Non-pigmented ciliary epithelial cell (primary cell): ENCODE measurements at places on chromosomes 1 and 21.

- no peak for DNase-seq
Measured at GRCh38 chr1:227893949-227894721, 53.6 kb downstream of the WNT9A start.

- peak; percentile 73 for DNase-seq
Measured at GRCh38 chr1:227225715-227226346, 92.5 kb downstream of the CDC42BPA start.

DNA sequence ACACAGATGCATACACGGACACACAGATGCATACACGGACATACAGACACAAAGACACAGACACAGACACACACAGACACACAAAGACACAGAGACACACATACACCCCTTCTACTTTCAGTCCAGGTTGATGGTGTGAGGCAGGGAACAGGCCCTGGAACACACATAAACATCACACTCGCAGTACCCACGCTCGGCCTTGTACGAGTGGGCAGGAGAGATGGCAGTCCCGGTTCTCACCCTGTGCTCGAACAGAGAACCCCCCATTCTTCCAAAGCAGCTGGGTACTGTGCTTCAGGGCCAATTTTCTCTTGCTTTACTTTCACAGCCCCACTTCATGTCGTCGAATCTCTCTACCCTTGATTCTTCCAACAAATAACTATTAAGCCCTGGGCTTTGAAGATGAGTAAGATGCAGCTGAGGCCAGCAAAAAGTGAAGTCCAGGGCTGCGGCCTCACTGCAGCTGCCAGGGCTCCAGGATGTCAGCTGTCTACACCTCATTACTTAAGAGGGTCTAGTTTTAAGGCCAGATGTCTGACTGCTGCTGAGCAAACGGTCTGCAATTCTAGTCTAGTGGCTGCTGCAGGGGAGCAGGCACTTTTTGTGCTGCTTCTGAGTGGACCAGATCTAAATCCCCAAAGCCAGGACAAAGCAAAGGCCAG lies 90.1 kb downstream of the PGBD5 start:
- DNase-seq = no peak

DNA sequence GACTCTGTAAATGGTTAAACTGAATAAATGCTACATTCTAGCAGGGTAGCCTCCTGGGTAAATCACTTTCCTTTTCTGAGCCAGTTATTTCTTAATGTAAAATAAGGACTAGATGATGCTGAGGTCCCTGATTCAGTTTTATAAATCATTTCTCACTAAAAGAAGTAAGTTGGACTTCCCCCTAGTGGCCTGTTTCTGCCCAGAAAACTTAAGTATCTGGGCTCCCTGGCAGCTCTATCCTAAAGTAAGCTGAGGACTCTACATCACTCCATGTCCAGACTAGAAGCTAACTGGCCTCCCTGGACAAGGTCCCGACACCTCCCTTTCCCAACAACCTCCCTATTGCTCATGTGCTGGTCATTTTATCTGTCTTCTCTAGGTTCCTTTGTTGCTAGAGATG lies 3.0 kb downstream of the GPN2 start:
- DNase-seq = no peak

DNA sequence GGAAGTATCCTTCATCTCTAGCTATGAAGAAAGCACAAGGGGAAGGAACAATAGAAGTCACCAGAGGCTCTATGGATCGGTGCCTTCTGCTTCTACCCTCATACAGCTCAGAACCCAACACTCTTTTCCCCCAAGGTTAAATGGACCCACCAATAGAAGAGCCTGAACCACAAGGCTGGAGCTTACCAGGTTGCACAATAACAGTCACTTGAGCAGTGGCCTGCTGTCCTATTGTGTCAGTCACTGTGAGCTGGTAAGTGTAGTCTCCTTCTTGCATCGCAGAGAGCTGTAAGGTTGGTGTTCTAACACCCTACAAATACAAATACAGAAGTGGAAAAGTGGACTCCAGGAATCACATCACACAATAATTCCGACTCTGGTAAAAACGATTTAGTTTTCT lies 103.0 kb downstream of the KIAA0319L start:
- DNase-seq = no peak

DNA sequence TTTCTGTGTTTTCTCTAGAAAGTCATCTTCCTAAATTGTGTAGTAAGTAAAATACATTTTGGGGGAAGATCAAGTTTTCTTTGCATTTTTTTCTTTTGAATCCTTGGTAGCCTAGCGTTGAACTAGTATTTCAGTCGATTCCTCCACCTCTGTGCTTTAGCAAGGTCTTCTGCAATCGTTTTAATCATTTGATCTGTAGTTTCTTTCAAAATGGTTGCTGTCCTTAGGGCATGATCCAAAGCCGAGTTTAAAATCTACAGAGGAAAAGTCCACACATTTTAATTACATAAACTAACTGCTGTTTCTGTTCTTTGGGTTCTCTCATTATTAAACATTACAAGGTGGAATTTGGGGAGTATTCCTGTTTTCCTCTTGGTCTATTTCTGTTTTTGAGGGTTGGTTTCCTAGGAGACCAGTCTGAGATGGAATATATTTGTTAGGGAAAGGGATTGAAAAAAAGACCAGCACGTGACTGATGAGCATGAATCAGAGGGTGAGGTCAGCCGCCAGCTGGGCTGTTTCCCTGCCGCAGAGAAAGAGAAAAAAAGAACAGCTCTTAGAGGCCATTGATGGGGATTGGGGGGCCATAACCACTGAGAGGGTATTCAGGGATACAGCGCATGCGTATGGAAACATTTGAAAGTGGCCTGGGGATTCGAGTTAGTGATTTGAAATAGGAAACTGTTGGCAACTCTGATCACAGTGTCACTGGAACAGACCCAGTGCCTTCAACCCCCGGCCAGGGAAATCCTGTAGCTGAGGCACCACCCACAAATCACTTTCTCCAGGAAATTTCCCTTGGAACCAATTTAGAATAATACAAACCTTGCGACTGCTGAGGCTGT lies 40.6 kb downstream of the AKNAD1 start:
- DNase-seq = peak; percentile 76

- DNase-seq = no peak
Measured at GRCh38 chr1:21854090-21854750, 42.2 kb downstream of the LDLRAD2 start.

DNA sequence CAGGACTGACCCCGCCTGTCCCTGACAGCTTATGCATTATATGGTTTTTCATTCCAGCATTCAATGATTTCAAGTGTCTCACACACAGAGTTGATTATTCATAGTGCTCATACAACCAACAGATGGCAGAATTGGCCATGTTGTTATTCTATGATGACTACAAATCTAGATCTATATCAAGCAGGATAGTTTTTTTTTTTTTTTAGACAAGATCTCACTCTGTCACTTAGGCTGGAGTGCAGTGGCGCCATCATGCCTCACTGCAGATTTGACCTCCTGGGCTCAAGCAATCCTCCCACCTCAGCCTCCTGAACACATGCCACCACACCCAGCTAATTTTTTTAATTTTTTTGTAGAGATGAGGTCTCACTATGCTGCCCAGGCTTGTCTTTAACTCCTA lies 40.1 kb upstream of the LRRC8D start:
- peak; percentile 22 for DNase-seq

DNA sequence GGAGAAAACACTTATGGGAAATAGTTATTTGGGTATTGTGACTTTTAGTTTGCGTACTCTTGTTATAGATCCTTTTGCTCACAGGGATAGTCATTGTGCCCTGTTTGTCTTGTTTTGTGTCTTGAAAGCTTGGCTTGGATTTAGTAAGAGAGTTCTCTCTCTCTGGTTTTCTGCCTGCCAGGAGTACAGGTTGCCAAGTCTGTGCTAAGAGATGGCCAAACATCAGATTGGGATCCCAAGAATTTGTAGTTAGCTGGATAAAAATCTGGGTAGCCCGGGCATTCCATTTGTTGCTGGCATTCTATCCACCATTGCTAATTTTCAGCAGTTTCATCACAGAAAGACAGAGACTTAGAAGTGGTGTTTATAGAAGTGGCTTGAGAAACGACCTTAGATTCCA lies 222.2 kb downstream of the NRIP1 start:
- DNase-seq = no peak

DNA sequence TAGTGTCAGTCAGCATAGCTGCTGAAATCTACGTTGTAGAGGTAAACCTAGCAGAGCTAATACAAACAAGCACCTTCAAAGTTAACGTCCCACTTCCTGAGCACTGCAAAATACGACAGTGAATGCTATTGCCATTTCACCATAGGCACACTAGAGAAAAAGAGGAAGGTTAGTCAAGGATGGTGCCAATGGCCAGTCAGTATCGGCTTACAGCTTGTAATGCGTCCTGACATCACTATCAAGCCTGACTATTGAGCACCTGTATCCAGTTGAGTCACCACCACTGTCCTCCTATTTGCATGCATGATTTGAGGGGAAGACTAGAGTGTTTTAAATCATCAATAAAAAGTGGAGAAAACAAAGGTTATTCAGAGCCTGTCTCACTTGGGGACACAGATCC lies 34.4 kb downstream of the NUCKS1 start:
- no peak for DNase-seq

- no peak for DNase-seq
Measured at GRCh38 chr1:230326971-230327891, 98.9 kb downstream of the PGBD5 start.

GRCh38 chr21:31875496-31876015 lies 2.7 kb downstream of the HUNK start:
- DNase-seq = no peak

- DNase-seq = no peak
Measured at GRCh38 chr1:189656628-189657530, 820.8 kb downstream of the BRINP3 start.

- DNase-seq = no peak
Measured at GRCh38 chr1:20400341-20401177, 85.5 kb downstream of the CAMK2N1 start.

GRCh38 chr1:115134231-115134630 lies 44.9 kb upstream of the TSPAN2 start:
- DNase-seq = no peak

- DNase-seq = no peak
Measured at GRCh38 chr1:154423304-154423987, 18.3 kb downstream of the IL6R start.

GRCh38 chr1:34361781-34362357 lies 185.2 kb downstream of the C1orf94 start:
- DNase-seq = no peak

DNA sequence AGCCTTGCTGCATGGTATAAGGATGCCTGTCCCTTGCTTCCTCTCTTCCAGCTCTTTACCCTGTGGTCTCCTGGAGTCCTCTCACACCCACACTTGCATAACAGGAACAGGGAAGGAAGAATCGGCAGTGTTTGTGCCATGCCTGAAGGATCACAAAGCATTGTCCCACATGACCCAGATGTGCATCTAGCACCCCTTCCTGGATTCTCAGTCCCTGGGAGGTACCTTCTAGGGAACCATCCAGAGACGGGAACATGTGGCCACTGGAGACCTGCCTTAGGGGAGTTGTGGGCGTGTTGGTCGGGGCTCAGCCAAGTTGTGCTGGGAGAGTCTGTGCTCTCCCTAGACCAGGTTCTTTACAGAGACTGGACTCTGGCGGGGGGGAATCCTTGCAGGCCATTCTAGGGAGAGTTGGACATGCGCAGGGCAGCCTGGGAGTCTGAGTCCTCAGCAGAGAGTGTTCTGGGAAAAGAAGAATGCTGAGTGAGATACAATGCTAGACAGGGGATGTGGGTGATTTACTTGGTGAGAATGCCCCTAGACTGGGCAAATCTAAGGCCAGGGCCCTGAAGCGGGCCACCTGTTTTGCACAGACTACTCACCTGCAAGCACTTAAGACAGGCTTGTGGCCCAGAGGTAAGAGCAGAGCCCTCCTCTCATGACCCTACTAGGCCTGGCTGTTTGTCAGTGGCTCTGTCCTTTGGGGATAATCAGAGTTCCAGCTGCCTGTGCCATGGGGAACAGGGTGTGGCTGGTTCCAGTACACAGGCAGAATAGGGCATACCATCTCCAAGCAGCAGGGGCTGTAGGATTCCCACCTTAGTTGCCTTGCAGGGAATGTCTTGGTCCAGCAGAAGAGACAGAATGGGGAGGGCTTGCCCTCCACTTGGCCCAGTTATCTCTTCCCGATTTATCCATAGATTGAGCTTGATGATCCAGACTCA lies 89.8 kb downstream of the MAN1C1 start:
- no peak for DNase-seq

DNA sequence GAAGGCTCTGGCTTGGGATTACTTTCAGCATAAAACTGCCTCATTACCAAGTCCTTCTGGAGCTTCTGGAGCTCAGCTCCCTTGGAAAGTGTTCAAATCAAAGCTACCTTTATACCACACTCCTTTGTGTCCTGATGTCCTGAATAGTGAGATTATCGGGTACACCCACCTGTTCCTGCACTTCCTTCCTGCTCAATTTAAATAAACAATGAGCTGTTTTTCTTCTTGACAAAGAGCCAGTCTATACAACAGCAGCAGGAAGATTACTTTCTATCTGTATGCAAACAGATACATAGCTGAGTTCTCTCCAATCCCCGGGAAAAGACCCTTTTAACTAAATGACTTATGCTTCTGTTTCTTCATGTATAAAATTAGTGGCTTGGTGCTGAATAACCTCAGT lies 258.0 kb upstream of the FMN2 start:
- DNase-seq = no peak

GRCh38 chr1:167404161-167404888 lies 114.0 kb downstream of the CD247 start:
- no peak for DNase-seq

DNA sequence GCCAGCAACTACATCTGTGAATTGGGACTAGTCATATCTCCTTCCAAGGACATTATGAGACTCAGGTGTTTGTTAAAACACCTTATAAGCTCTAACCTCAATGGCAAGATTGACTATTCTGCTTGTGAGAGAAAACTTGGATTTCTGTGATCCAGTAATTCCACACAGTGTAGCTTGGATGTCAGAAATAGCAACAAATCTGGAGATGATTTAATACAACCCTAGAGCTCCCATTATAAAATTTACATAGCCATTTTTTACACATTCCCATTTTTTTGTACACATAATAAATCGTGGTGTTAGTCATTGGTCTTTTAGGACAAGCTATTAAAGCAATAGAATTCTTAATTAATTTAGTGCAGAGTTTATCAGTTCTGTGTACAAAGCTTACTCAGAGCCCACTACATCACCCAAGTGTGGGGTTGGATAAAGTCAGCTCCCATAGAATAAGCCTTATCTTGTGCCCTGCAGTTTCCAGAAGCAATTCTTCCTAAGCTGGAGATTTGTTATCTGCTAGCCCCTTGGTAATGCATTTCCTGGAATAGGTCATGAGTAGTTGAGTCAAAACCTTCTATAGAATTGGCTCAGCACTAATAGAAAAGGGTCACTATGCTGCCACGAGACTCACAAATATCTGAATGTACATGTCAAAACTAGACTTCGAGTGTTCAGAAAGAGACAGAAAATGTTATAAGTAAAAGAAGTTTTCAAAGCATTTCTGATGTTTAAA lies 434.0 kb upstream of the RUNX1 start:
- no peak for DNase-seq

DNA sequence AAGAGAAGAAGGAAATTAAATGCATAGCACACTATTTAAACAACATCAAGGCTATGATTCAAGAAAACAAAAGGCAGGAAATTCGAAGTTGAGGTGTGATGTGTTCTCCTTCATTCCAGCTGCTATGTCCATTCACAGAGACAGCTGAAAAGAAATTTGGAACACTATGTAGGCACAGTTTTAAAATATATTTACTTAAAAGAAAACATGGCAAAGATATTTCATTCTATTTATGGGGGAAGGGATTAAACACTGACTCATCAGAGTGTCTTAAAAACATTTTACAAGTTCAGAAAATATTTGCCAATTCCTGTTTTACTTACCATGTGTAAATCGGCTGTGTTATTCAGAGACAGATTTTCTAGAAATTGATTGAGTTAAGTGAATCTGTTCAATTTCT lies 39.4 kb upstream of the NGF start:
- DNase-seq = no peak
